OCI-LY7 (cell line): ENCODE measurements at places on chromosomes 2 and 18. TPM values are rescaled to one million over a fixed set of nuclear protein-coding genes. Genes with fewer than 3 reads are reported as not detected.

- no peak for DNase-seq
Measured at GRCh38 chr2:181887045-181887444, 4.5 kb upstream of the ITPRID2 start.

GRCh38 chr2:202032846-202033316, 774 bp upstream of the FZD7 start:
- peak; percentile 26 for DNase-seq

- DNase-seq: no peak
Measured at GRCh38 chr18:12027046-12027445, 45.7 kb downstream of the IMPA2 start.

DNA sequence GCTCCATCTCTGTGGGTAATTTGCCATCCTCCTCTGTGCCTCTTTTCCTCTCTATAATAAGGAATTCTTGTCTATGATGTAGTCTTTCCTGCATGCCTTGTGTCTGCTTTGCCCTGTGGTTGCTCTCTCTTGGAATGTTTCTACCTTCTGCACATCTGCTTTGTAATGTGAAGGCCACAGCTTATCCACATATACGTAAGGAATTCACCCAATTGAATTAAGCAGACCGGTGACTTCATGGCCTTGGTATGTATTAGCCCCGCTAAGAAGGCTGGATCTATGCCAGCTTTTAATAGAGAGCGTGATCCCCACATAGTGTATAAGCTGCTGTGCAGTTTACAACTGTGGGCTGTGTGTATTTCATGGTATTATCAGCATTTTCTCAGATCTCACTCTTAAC, 274.7 kb downstream of the RNF144A start:
- DNase-seq: no peak

DNA sequence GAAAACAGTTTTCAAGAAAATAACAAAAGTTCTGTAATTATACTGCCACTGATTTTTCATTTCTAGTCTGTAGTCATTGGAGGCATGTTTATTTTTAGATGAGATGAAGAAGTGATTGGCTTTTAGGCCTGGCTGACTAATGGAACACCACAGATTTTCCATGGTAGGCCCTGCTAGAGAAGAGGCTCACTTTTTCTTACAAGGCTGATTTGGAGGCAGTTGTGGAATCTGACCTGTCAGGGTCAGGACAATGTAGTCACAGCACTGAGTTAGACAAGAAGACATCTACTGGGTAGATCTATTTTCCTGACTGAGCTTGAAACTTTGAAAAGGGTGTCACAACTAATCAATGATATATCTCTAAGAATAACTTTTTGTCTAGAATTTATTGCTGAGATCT, 43.9 kb downstream of the KDM3A start:
- DNase-seq: no peak

DNA sequence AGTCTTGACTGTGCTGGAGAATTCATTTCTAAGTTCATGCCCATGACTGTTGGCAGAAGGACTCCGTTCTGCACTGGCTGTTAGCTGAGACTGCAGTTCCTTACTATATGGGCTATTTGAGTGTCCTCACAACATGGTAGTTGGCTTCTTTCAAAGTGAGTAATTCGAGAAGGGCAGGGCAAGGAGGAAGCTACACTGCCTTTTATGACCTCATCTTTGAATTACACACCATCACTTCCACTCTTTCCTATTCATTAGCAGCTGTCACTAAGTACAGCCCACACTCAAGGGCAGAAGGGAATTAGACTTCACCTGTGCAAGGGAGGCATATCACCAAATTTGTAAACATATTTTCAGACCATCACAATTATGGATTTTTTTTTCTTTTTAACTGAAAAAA, 55.9 kb upstream of the EPAS1 start:
- DNase-seq: no peak

DNA sequence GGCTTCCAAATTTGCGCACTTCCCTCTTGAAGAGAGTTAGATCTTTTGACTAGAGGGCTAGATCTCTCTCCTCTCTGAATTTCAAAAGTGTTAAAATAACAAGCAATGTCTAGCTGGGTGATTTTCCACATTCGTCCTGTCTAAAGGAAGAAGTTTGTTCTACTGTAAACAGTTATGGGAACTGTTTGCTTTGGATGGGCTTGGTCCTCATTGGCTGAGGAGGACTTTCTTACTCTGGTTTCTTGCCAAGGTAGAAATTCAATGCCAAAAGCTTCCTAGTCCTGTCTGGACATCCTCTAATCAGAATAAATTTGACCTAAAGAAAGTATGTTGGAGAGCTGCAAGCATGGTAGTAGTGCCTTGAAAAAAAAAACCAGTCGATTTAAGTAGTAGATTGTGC, 47.4 kb upstream of the RAPH1 start:
- no peak for DNase-seq

GRCh38 chr2:85596026-85596333, 435 bp downstream of the RNF181 start:
- no peak for DNase-seq

DNA sequence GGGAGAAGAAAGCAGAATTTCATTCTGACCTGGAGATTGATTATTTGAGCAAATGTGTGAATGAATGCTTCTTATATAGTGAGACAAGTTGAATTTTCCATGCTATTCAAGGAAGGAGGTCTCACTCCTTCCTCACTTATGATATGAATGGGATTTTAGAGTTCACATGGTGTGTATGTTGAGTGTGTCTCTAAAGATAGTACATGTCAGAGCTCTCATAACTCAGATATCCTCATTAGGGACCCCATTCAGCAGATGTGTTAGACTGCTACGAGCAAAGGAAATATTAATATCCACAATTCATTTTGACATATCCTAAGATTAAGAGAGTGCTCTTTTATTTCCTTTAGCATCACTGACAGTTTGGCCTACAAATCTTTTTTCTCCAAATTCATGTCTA, 368.5 kb downstream of the ARHGAP15 start:
- DNase-seq: no peak

DNA sequence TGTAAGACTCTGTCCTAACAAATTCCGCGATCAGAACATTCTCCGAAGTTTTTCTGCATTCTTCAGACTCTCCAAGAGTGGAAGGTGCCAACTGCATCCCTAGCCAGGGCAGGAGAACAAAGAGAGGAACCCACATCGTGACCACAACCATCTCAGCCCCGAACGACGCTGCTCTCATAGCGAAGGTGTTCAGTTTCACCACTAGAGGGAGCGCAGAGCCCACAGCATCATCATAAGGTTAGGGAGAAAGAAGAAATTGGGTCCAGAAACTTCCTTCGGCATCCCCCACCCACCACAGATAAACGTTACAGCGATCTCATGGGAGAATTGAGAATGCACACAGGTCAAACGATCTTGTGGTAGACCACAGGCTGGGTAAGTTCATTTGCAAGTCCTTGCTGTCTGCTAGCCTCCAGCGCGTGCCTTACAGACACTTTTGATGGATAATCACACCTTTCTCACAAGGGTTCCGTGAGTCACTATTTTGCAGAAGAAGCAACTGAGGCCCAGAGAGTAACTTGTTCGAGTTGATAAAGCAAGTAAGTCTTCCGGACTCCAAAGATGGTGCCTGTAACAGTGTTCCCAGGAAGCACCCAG, 53.7 kb upstream of the ARL4C start:
- DNase-seq: peak; percentile 72

DNA sequence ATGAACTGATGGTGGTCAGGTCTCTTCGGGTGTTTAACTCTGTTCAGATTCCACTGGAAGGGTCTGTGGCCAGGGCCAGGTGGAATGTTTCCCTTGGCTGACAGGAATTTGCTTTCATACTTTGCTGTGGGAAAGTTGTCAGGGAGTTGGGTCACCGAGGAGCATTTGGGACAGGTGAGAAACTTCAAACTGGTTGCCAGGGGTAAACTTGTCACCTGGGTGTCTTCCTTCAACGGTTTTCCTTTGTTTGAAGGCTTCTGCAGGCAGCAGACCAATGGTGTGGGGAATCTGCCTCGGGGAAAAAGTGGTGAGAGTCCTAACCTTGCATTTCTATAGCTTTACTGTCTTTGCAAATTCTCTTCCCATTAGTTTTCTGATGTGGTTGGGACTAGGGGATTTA, 92.2 kb downstream of the TGFA start:
- no peak for DNase-seq

- DNase-seq: no peak
Measured at GRCh38 chr18:7590826-7591560, 23.9 kb downstream of the PTPRM start.

GRCh38 chr18:58309610-58310239, 265.7 kb downstream of the NEDD4L start:
- no peak for DNase-seq

DNA sequence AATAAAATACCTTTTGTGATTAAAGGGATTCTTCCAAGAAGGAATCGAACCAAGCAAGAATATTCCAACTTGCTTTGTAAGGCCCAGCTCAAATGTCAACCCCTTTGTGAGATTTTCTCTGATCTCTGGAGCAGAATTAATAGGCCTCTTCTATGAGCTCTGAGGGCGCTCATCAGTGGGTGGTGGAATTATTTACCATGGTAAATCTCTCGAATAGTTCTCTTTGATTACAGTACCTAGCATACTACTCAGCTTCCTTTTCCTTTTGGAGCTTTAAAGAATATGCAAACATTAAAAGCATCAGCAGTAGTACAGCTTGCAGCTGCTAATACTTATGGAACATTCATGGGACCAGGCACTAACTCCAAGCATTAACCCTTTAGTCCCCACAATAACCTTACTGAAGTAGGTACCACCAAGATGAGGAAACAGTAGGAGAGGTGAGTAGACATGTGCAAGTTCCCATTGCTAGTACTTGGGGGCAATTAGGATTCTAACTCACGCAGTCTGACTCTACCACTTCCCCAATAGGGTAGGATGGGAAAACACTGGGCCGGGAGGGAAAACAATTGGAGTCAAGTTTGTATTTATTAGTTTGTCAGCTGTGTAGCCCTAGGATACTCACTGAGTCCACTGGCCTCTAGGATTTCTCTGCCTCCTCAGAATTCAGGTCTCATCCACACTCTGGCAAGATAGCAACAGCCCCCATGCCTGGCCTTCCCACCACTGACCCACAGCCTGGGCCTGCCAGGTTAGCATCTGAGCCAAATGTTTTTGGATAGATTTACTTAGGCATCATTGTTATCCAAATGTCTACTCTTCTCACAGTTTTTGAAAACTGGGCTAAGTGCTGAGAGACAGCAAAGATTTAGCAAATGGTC, 21.7 kb downstream of the ADD2 start:
- no peak for DNase-seq

DNA sequence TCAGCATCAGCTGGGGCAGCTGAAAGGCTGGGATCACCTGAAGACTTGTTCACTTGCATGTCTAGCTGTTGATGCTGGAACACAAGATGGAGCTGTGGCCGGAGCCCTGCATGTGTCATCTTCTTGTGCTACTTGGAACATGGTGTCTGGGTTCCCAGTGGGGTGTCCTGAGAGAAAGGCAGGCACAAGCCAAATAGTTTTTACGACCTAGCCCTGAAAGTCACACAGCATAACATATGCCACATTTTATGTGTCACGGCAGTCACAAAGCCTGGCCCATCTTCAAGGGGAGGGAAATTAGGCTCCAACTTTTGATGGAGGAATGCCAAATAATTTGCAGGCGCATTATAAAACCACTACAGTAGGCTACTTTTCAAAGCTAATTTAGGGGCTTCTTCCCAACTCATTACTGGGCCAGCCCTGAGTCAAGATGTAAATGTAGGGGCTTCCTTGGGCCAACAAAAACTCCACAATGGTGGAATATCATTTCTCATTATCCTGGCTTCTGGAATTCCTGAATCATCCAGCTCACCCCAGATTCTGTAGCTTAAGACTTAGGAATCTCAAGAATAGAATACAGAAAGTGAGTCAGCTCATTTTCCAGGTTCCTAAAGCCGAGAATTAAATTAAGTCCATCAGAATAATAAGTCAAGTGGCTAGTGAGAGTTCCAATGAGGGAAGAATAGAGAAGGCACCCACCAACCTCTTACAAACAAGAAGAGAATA, 543.0 kb downstream of the TNS1 start:
- no peak for DNase-seq

- DNase-seq: no peak
Measured at GRCh38 chr2:169895294-169895985, 68.2 kb downstream of the UBR3 start.

DNA sequence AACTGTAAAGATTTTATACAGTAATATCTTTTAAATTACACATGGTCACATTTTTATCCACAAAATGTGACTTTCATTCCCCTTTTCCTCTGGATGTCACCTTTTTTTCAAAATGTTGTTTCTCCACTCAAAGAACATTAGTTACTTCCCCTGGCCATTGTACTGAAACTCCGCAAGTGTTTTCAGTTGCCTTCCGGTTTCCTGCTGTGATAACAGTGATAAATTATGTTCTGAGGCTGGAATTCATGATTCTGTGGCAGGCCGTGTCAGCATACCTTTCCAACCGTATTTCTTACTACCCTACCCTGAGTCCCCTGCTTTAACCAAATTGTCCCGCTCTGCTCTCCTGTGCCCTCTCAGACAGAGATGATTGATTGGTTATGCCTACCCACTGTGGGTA, 53.5 kb downstream of the MGAT5 start:
- no peak for DNase-seq

DNA sequence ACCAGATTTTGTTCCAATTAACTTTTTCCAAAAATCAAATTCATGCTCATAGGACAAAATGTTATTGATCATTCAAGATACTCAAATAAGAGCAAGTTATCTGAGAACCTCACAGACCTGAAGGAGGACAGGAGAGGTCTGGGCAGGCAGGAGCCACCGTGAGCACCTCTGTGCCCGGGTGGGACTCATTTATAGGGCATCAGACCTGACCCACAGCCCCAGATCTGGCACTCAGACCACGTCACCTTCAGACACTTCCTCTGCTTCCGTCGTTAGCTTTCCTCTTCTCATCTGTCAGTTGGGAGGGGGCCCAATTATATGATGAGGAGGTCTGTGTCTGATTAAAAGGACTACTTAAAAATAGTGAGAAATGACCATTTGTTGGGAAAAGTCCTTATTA, 169.4 kb downstream of the EIPR1 start:
- no peak for DNase-seq

DNA sequence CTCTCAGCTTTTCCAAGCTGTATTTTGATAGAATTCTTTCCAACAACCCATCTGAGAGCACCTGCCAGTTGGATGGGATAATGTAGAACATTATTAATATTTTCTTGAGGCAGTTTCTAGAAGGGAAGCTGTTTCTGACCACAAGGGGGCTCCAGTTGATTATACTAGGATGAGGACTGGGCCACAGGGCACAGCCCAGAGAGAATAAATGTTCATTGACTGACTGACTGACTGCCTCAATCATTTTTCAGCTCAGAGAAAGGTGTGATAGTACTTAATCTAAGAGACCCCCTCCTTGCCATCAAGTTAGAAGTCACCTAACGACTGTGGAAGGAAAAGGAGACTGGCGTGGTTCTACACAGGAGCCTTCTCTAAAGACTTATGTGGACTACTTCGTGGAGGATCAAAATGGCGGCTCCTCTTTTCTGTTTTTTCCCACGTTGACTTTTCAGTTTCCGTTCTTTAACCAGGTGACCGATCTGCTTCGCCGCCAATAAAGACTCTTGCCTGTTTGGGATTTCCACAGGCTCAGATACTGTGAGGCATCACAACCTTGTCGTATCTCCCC, 31.9 kb upstream of the CREG2 start:
- peak; percentile 67 for DNase-seq

GRCh38 chr2:25453199-25453905, 111.6 kb upstream of the DNMT3A start:
- DNase-seq: no peak

The HOXD9 gene
- not detected in 2 replicates for total RNA-seq

The GPBAR1 gene
- 0.40 and 0.44 TPM in 2 replicates for total RNA-seq

The SIX2 gene
- total RNA-seq: not detected in 2 replicates

The SEPTIN10 gene
- total RNA-seq: not detected in 2 replicates

The GDF7 gene
- total RNA-seq: 0.06 and 0.13 TPM in 2 replicates

The MBD2 gene
- 171 and 176 TPM in 2 replicates for total RNA-seq

The EVX2 gene
- not detected in 2 replicates for total RNA-seq

The NXPH2 gene
- total RNA-seq: not detected in 2 replicates

The ZNF804A gene
- 14.3 and 14.4 TPM in 2 replicates for total RNA-seq

The FAM228B gene
- total RNA-seq: 9.6 and 14.1 TPM in 2 replicates

The TLK1 gene
- total RNA-seq: 150 and 154 TPM in 2 replicates

The COLEC11 gene
- total RNA-seq: 1.1 and 1.7 TPM in 2 replicates

The PXDN gene
- not detected in 2 replicates for total RNA-seq
